NCI-H2081 (cell line): ENCODE measurements at places on chromosomes 5 and 9.

DNA sequence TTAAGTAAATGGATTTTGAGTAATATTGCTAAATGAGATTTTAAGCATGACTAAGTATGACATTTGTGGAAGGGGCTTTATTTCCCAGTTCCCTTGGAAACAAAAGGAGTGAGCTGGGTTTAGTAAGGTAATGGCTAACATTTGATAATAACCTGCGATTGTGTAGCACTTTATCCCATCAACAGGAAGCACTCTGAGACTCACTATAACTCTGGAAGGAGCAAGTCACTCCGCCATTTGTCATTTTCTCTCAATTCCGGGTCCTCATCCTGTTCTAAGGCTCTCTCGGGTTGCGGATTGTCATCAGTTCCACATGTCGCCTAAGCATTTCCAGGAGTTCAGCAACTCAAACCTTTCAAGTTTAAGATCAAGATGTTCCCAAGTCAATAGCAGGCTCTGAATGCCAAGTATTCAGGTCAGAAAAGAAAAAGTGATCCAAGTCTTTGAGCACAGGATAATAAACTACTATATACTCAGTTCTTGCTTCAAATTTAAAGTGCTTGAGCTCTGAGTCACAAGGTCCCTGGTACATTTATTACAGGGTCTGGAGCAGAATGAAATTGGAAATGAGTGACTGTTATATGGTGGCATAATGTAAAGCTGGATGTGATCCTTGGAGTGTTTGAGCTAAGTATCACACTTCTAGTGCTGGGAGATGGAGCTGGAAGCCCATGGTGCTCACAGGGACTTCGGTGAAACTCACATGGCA, 39.3 kb downstream of the CAPSL start:
- no peak for DNase-seq

GRCh38 chr9:92463984-92464383, 18.3 kb downstream of the ASPN start:
- DNase-seq, result no peak

DNA sequence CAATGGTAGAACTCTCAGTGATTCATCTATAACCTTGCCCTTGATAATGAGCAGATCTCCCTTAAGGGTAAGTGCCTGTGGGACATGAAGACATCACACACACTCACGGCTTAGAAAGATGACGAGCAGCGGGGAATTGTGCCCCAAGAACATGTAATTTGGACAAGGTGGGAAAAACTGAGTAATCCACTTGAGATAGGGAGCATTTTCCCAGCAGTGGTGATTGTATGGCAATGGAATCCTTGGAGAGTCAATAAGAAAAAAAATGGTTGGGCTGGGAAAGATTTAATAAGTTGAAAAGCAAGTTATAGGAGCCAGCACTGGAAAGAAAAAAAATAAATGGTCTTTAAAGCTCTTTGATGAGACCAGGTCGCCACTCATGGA, 193.1 kb downstream of the GLIS3 start:
- DNase-seq, result no peak

- DNase-seq, result no peak
These were observed 69.1 kb downstream of the NIPBL start for GRCh38 chr5:36945687-36946086.

DNA sequence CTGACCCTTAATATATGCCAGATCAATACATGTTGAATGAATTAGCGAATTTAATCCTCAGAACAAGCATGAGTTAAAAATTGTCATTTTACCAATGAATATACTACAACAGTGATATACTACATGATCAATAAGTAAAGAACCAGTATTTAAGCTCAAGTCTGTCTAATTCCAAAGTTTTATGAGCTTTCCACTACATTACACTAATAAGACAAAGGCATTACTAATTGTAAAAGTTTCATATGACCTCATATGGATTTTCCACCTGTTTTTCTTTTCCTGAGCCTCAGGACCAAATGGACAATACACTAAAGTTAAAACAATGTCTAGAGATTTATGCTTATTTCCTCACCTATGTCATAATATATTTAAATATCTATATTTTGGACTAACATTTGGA, 80.8 kb downstream of the OXCT1 start:
- DNase-seq, result no peak

DNA sequence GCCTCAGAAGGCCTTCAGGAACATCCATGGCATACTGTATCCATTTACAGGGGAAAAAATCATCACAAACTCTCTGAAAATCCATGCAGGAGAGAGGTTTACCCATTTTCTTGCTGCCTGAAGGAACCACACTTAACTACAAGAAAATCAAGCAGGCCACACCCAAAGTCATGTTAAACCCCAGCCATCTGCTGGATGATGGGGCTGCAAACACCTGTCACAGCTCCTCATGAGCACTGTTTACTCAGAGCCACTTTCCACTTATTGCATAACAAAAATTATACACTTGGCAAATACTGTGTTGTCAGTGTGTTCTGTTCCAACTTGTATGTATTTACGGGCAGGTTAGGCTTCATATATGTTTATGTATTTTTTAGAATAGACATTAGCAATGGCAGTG, 35.8 kb downstream of the PPIC start:
- DNase-seq, result peak; percentile 38

DNA sequence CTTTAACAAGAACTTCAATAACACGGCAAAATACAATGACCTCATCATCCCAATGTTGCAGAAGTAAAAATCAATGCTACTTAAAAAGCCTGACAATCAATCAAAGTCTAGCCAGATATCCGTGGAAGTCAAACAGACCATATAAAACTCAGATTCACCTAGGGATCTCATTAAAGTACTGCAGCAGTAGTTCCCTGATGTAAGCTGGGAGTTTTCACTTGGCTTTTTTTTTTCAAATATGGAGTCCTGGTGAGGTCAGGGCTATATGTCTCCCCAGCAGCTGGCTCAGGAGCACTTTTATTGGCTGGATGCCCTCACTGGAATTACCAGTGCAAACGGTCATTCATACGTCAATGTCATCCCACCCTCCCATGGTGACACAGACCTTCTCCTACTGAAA, 220.6 kb upstream of the SLC30A5 start:
- peak; percentile 3 for DNase-seq

- no peak for DNase-seq
These were observed 202.4 kb downstream of the C9orf50 start for GRCh38 chr9:129418451-129418850.

GRCh38 chr9:77879437-77879943, 152.1 kb downstream of the GNAQ start:
- no peak for DNase-seq

DNA sequence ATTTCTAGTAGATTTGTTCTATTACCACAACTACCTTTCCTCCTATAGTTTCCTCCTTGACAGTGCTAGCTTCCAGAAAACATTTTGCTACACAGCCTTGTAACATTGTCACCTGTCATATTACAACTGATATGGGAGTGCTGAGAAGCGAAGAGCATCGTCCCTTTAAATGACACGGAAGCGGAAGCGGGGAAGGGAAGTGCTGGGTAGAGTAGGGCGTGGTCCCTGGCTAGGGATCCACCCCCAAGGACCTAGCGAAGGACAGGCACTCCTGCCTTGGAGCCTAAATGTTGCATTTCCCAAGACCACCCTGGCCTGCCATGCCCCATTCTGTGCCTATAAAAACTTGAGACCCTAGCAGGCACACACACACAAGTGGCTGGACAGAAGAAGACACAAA, 57.4 kb upstream of the RANBP6 start:
- no peak for DNase-seq

DNA sequence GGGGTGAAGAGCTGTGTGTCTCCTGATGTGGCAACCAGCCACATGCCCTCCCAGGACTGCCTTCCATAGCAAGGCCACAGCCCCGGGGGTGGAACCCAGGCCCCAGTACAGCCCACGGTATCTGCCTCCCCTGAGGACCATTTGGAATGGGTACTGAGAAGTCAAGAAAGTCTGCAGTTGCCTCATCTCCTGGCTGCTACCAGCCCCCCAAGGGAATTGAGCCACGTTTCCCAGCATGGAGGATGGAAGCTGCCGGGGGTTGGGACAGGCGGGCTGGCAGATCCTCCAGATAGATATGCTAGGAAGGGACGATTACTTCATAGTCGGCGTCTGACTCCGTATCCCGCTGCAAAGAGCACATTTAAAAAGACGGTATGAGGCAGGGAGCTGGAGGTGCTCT, 5.5 kb upstream of the DMRT2 start:
- no peak for DNase-seq
